ENCODE measurements at places on chromosomes 6 and 20.

GRCh38 chr6:50116797-50117542, 67.2 kb upstream of the DEFB112 start:
- DNase-seq: no peak

GRCh38 chr20:39849664-39850063, 839.4 kb downstream of the MAFB start:
- DNase-seq: no peak

- no peak for DNase-seq
These were observed 34.9 kb downstream of the NHLRC1 start for GRCh38 chr6:18087396-18088165.

DNA sequence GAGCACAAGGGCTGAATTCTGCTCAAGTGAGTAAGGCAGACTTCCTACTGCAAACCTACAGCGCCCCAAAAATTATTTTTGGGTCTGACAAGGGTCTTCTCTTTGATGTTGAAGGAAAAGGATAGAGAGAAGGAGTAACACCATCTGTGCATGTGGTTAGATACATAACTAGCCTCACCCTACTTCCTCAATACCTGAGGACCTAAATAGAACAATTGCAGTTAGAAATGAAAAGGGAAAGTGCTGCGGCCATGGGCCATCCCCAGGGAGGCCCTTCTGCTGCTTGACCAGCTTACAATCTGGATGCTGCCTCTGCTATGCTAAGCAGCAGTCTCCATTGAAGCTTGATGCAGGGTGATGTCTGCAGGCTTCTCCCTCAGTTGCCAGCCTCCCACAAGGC, 63.2 kb upstream of the ARMH2 start:
- DNase-seq: no peak

- DNase-seq: no peak
These were observed 28.4 kb upstream of the GSTA3 start for GRCh38 chr6:52937908-52938307.

GRCh38 chr6:4598384-4598995, 177.7 kb upstream of the CDYL start:
- no peak for DNase-seq

DNA sequence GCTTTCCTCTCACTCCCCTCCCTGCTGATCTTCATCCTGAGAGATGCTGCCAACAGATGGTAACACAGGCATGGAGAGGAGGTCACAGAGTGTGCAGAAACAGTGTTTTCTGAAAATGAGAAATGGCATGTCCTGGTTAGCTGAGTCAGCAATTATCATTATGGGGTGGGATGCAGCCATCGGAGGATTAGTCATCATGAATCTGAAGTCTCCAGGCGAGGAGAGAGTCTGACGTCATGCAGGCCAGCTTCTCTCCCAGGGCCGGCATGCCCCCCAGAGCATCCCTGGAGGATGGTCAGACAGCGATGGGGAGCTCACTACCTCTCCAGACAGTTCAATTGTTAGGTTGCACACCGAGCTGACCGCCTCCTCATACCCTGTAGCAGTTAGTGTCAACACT, 4.7 kb upstream of the GTSF1L start:
- no peak for DNase-seq

DNA sequence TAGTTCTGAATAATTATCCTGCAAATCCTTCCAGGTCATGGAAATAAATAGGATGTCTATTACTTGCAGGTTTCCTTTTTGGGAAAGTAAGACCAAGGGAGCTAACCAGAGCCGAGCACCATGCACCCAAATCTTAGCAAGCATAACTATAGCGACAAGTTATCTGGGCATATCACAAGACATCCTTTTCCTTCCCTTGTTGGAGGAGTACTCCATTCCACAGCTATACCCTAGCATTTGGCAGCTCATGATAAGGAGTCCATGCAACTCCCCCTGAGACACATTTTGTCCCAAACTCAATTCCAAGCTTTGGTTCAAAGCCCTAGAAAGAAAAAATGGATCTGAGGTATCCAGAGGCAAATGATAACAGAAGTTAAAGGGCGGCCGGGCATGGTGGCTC, 16.5 kb upstream of the ASCC3 start:
- DNase-seq: no peak
